ENCODE measurements at places on chromosomes 2 and 18. TPM values are rescaled to one million over a fixed set of nuclear protein-coding genes. Genes with fewer than 3 reads are reported as not detected.

DNA sequence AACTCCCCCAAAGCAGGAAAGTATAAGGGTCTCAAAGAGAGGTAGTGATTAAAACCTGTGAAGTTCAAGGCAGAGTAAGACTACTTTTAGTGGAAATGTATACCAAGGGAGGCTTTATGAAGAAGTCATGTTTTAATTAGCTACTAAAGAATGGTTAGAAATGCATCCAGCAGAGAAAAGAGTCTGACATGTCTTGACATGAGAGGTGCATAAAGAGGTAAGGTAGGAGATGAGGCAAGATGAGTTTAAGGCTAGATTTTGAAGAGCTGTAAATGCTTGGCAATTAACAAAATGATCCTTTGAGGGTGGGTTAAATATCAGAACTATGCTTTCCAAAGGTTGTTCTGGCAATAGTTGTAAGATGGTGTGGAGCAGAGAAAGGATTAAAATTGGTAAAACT is 88.7 kb upstream of the WDSUB1 start:
- no peak for DNase-seq

FER1L5 gene
- polyA plus RNA-seq: 0.20 TPM

EPB41L5 gene
- polyA plus RNA-seq: 14.8 TPM

DNA sequence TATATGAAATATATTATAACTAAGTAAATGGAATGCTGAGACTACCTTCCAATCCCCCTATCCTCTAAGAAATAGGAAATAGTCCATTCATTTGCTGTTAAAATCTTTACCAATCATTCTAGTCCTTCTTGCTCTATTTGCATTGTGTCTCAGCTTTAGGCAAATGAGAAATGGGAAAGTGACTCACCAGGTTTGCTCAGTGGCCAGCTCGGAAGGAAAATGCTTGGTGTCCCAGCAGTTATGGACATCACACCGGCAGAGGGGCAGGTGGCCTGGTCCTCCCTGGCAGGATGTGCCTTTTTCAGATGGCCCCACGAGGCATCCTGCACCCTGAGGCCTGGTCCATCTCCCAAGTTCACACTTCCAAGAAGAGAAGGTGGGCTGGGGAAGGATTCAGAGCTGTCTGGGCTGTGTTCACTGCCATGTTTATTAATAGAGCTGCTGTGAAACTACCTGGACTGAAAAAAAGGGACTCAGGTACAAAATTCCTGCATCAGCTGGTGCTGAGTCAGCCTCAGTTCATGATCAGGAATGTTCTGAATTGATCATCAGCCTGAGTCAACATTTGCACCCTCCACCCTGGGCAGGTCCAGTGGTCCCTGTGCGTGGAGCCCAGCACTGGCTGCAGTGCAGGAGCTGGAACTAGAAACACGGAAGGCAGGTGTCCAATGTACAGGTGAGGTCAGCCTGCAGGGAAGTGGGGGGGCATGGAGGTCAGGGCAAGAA is 60.1 kb upstream of the ARL4C start:
- DNase-seq: no peak

UGT1A8 gene
- polyA plus RNA-seq: not detected

FAP gene
- 300 TPM for polyA plus RNA-seq

All from AG04450 (cell line).